ENCODE measurements at places on chromosomes 11 and 22.

DNA sequence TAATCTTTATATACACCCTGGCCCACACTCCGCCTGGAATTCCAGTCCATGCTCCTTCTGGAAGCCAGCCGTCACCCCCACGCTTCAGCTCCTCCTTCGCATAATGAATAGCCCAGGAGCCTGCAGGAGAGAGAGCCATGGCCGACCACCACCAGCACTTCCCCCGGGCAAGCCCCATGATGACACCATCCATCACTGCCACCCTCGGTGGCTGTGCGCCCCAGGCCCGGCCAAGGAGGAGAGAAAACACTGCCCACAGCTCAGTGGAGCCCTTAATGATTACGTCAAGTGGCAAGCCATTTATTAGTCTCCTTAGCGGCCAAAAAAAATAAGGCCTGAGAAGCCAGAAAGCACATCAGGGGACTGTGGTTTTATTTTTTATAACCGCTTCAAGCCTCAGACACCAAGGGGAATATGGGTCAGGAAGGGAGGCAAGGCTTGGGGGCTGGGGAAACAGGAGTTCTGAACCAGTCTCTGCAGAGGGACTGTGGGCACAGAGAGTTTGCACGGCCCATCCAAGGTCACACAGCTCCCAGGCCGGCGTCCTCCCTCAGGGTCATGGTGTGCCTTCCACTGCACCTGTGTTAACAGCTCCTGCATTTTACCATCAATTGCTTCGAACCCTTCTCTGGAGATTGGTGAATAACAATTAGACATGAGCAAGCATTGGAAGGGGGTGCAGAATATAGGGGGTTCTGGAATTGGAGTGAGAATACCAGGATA lies 134.3 kb downstream of the MN1 start:
- no peak for DNase-seq

DNA sequence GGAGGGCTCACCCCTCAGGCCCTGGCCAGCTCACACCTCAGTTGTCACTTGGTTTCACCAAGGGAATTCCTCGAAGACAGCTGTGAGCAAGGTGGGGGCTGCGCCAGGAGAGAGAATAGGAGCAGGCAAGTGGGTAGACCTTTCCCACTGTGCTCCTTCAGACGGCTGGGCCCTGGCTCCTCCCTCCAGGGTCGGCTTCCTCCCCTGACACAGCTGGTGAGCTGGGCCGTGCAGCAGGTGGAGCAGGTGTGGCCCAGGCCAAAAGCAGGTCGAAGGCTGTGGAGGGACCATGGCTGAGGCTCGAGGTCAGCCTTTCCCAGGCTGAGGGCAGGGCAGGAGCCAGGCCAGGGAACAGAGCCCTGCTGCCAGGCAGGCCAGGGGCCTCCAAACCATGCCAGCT lies 12.5 kb upstream of the MYRF start:
- DNase-seq = no peak

DNA sequence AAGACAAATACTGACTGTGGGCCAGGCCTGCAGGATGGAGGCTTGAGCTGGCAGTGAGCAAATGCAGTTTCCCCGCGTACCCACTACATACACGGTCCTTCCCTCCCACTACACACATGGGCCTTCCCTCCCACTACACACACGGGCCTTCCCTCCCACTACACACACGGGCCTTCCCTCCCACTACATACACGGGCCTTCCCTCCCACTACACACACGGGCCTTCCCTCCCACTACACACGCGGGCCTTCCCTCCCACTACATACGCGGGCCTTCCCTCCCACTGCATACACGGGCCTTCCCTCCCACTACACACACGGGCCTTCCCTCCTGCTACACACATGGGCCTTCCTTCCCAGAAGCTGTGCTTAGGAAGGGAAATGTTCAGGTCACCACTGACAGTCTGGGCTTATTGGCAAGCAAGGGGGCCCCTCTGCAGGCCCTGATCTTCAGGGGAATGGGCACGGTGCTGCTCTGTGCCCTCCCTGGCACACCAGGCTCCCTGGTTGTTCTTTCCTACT lies 10.8 kb downstream of the DNAL4 start:
- DNase-seq = no peak

- DNase-seq = peak; percentile 73
Measured at GRCh38 chr11:12724301-12725054, 50.3 kb downstream of the TEAD1 start.

DNA sequence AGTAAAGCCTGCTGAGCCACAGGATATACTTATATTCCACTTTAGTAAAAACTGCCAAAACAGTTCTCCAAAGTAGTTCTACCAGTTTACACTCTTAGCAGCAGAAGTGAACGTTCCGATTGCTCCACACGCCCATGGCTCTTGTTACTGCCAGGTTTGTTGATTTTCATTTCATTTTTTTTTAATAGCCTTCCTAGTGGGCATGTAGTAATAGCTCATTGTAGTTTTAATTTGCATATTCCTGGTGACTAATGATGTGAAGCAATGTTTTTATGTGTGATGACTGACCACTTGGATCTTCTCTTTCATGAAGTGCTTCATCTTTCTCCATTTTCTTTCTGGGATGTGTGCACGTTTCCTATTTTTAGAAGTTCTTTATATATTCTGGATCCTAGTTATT lies 4.8 kb upstream of the C11orf97 start:
- no peak for DNase-seq

DNA sequence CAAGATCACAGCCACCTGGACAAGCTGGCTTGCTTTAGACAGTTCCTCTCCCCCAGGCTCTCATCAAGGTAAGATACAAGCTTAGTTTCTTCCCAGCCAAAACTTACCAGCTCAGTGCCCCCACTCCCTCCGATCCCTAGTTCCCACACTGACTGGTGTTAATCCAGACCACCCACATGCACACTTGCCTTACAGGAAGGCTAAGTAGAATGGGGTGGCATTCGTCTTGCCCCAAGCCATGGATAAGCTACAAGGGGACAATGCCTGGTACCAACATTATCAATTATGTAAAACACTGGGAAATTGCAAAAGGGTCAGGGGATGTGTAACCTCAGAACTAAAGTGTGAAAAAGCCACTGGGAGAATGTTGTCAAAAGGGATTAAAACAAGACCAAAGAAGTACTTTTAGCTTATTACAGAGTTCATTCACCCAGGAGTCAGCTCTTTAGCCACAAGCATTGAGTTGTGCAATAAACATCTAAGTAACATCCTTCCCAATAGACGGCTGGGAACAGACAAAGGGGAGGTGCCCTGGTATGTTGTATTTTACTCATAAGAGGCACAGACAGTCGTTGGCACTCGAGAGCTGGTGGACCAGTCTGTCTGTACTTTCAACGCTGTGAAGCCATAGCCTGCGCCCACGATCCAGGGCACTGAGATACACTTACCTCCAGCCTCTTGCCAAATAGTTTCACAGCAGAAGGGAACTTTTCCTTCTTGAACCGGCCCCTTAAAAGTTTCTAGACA lies 1.1 kb downstream of the DHCR7 start:
- peak; percentile 81 for DNase-seq

DNA sequence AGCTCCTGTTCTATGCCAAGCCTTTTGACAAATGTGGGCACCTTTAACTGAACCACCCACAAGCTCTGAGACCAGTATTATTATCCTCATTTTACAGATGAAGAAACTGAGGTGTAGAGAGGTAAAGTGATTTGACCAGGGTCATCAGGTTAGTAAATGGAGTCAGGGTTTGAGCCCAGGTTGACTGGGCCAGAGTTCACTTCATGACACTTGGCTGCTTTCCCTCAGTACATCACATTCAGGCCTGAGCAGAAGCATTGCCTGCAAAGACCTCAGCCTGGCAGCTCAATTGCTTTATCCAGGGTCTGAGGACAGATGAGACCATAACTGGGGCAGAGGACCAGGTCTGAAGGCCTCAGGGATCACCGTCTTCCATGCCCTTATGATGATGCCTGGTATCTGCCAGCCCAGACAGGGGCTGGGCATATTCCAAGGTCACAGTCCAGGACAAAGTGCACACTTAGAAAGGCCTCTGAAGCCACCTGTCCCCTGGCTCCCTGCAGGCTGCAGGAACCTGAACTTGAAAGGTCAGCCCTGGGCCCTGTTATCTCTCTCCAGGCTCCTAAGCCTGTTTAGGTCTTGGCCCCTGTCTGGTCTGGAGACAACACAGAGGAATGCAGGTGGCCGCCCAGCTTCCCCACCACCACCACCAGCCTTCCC lies 32.0 kb downstream of the POU2AF3 start:
- no peak for DNase-seq

GRCh38 chr11:118054712-118055640 lies 21.9 kb upstream of the TMPRSS4 start:
- no peak for DNase-seq

DNA sequence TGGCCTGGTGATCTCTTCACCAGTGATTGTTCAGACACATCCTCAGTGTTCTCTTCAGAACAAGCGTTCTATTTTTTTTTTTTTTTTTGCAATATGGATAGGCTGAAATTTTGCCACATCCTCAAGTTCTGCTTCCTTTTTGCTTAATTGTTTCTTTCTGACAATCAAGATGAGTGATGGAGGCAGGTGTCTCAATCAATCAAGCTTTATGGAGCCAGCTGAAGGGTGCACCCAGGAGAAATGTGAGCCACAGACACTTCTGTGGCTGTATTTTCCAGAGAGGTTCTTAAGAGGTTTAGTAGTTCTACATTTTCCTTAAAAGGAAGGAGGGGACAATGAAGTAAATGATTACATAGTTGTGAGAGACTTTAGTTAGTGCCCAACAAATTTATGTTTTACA lies 43.9 kb upstream of the ASPHD2 start:
- DNase-seq = no peak

DNA sequence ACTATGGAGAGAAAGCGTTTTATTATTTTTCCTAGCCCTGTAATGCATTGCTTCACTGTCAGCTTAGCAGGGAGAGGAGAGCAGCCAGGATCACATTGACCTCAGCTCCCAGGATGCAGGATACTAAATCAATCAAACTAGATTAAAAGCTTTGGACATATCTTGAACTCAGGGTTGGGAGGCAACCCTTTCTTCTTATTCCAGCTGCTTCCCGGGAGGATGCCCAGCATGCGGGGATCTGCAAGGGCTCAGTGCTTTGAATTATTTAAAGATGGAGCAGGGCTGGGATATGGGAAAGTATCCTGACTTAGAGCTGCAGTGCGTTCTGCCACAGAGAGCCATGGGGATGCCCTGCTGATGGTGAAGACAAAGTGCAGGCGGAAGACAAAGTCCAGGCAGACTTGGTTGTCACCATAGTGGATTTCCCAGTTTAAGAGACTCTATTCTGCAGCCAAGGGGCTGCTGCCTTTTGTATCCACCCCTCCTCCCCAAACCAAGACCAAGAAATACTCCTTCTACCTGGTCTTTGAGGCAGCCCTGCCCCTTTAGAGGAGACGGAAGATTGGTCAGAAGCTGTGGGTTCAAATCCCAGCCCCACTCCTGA lies 1035.0 kb downstream of the TBC1D22A start:
- no peak for DNase-seq

- DNase-seq = no peak
Measured at GRCh38 chr11:95562196-95562921, 227.2 kb downstream of the FAM76B start.

DNA sequence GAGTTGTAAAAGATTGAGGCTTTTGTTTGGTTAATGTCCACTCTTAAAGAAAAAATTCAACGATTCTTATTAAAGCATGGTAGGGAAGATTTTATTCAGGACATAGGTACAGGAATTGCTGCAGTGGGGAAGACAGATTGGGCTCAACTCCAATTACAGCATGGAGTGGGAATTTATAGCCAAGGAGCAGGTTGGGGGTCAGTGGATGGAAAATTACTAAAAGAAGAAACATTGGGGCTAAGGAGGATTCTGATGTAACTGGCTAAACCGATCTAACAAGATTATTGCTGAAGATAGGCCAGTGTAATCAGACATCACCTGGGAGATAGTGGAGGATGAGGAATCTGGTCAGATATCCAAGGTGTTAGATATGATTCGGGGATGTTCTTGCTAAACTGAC lies 97.4 kb downstream of the FAR1 start:
- DNase-seq = no peak

DNA sequence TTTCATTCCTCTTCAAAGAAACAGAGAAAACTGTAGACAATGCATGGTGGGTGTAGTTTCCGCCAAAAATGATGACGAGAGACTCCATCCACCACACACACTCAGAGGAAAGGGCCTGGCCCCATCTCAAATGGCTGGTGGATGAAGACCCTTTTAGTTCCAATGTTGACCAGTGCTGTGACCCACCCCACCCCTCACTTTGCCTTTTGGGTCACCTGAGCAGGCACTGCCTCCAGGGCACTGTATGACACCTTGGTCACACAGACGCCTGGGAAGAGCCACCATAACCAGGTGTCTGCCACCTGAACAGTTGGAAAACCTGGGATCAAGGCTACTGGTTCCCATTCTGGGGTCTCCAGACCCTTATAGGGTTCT lies 121.3 kb downstream of the MPPED1 start:
- no peak for DNase-seq

DNA sequence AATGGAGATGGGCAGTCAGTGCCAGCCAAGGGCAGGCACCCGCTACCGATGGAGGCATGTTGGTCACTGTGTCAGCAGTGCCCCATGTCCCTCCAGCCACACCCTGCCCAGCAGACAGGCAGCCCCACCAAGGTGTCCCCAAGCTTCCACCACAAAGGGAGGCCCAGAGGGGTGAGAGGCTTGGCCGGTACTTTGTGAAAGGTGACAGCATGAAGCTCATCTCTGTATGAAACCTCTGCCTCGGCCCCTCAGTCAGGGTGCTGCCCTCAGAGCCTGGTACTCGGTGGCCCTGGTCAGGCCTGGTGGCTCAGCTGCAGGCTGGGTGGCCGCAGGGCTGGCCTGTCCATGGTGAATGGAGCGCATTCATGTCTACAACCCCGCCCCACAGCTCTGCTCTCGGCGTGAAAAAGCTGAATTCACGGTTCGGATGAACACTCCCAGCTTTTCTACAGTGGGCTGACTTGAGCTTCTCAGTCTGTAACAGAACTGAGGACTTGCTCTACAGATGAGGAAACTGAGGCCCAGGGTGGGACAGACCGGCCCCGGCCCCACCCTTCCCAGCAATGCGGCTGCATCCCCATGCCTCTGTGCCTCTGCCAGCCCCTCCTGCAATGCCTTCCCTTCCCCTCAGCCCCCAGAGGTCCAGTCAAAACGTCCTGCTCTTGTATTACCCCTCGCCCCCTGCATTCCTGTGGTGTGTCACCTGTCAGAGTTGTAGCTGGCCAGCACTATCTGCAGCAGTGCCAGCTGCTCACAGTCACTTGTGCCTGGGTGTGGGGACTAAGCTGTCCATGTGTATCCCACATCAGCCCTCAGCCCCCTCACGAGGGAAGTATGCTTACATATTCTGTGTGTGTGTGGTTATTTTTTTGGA lies 27.7 kb downstream of the RSPH14 start:
- DNase-seq = no peak
